ENCODE measurements at places on chromosomes 16 and 17.

- no peak for DNase-seq
Observed at GRCh38 chr16:26344240-26344776, 652.5 kb downstream of the HS3ST4 start.

GRCh38 chr17:79993390-79994227, 42.1 kb downstream of the TBC1D16 start:
- DNase-seq = peak; percentile 35

GRCh38 chr17:39678340-39679116, 9.3 kb downstream of the PGAP3 start:
- DNase-seq = no peak

GRCh38 chr16:22190776-22191531, 15.1 kb upstream of the EEF2K start:
- DNase-seq = peak; percentile 99

GRCh38 chr17:43471585-43472160, 12.1 kb upstream of the DHX8 start:
- no peak for DNase-seq

- DNase-seq = no peak
Observed at GRCh38 chr16:55834049-55834448, 1.2 kb upstream of the CES1 start.

- DNase-seq = no peak
Observed at GRCh38 chr17:38579083-38579480, 26.7 kb downstream of the SRCIN1 start.

GRCh38 chr17:43967251-43967875, 13.6 kb upstream of the PYY start:
- no peak for DNase-seq

GRCh38 chr17:55452139-55452790, 30.6 kb upstream of the MMD start:
- DNase-seq = no peak

- DNase-seq = no peak
Observed at GRCh38 chr16:13957197-13958078, 37.5 kb downstream of the ERCC4 start.

DNA sequence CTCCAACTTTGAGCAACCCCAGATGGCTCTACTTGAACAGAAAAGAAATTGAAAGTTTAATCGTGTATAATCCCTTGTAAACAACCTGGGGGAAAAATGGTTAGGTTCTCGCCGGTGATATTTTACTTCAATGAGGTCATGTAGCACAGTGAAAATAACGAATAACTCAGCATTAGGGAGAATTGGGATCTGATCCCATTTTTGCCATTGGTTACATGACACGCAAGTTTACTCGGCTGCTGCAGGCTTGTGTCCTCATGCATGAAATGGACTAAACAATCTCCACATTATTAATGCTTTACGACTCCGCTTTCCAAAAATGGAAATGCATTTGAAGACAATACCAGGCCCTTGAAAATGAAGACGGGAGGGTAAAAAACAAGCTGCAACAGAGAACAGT, 45.5 kb upstream of the LRRC37A3 start:
- DNase-seq = no peak

DNA sequence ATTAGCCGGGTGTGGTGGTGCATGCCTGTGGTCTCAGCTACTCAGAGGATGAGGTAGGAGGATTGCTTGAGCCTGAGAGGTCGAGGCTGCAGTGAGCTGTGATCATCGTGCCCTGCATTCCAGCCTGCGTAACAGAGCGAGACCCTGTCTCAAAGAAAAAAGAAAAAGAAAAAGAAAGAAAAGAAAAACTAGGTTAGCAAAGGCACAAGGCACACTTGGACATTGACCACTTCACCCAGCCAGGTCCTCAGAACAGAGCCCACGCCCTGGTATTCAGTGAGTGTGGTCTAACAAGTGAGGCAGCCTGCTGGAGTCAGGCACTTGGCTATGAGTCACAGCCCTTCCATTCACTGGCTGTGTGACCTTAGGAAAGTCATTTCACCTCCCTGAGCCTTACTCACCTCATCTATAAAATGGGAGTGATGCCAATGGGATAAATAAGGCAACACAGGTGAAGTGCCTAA, 10.4 kb downstream of the MILR1 start:
- no peak for DNase-seq

- DNase-seq = no peak
Observed at GRCh38 chr17:58325289-58325726, 3.3 kb downstream of the TSPOAP1 start.

GRCh38 chr17:76917829-76918228, 49.6 kb downstream of the MGAT5B start:
- no peak for DNase-seq

- DNase-seq = no peak
Observed at GRCh38 chr16:77307426-77308162, 108.4 kb downstream of the SYCE1L start.

GRCh38 chr16:525520-526180, 1.9 kb upstream of the CAPN15 start:
- DNase-seq = peak; percentile 72

DNA sequence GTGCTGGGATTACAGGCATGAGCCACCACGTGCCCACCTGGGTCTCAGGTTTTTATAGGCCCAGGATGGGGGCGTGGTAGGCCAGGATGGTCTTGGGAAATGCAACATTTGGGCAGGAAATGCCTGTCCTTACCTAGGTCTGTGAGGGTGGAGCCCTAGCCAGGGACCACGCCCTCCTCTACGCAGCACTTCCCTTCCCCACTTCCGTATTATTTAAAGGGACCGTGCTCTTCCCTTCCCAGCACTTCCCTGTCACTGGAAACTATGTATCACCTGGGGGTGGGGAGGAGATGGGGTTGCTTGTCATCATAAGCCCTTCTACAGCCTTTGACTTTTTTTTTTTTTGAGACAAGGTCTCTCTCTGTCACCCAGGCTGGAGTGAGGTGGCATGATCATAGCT, 238.9 kb upstream of the NLRP1 start:
- DNase-seq = no peak

- DNase-seq = no peak
Observed at GRCh38 chr16:12390074-12390605, 413.5 kb downstream of the CPPED1 start.

GRCh38 chr16:85982563-85982939, 83.6 kb downstream of the IRF8 start:
- no peak for DNase-seq

DNA sequence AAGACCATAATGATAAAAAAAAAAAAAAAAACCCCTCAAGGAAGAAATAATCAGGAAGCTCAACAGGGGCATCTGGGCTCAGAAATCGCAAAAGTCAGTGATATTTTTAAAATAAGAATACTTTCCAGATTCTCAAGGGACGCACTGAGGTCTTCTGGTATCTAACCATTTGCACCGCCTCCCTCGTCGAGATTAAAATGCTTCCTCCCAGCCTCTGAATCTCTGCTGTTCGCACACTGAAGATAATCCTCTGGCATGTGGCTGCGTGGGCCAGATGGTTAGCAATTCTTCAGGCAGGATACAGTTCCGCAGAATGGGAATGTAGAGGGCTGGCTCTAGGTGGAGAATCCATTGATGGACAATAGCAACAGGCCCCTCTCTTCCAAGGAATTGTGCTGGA, 211.7 kb upstream of the CDH5 start:
- no peak for DNase-seq

GRCh38 chr17:41910701-41911391, 7.9 kb downstream of the ACLY start:
- no peak for DNase-seq

DNA sequence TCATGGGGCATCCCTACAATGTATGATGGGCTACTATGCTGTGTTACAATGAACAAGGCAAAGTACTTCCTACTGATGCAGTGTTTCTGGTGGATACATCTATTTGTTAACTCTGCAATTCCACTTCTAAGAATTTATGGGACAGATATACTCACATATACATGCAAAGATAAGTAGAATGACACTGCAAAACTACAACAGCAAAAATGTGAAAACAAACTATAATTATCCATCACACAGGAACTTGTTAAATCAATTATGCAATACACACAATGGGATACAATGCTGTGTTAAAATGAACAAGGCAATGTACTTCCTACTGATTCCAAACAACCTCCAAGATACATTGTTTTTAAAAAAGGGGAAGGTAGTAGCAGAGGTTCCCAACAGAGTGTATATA, 3.2 kb downstream of the DDX52 start:
- DNase-seq = no peak

DNA sequence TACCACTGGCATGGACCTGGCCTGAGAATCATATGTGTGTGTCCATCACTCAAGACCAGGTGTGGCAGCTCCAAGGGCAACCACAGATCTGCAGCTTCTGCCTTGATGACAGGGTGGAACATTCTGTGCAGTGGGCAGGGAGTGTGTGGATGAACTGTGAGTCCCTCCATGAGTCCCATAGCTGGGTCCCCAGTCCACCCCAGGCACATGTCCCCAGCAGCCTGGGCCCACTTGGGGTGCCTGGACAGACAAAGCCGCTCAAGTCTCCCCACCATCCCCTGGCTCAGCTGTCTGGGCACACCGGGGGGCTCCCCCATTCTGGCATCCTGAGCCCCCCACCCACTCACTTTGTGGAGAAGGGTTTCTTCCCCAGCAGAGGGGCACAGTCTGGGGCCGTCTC, 4.6 kb upstream of the KRT16 start:
- no peak for DNase-seq

DNA sequence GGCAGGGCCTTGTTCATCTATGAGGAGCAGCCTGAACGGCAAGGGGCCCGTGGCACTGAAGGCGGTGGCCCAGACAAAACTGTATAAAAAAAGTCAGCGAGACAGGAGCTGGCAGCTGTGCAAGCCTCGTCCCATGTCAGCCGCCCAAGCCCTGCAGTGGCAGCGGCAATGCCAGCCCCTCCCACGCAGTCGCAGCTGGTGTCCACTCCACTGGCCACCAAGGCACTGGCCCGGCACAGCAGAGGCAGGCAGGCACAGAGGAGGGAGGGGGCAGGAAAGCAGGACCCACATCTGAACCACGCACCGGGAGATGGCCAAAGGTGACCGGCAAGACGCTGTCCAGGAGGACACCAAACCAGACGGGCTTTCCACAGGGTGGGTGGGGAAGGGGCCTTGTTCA, 15.9 kb upstream of the C16orf95 start:
- no peak for DNase-seq

- no peak for DNase-seq
Observed at GRCh38 chr17:19263641-19264051, 26.5 kb downstream of the EPN2 start.

- DNase-seq = peak; percentile 82
Observed at GRCh38 chr16:85688586-85689284, at the start of gene GINS2. TSS of gene GINS2 (minus strand) at chr16:85688954. CDS start at chr16:85688898, 56 bp downstream.

DNA sequence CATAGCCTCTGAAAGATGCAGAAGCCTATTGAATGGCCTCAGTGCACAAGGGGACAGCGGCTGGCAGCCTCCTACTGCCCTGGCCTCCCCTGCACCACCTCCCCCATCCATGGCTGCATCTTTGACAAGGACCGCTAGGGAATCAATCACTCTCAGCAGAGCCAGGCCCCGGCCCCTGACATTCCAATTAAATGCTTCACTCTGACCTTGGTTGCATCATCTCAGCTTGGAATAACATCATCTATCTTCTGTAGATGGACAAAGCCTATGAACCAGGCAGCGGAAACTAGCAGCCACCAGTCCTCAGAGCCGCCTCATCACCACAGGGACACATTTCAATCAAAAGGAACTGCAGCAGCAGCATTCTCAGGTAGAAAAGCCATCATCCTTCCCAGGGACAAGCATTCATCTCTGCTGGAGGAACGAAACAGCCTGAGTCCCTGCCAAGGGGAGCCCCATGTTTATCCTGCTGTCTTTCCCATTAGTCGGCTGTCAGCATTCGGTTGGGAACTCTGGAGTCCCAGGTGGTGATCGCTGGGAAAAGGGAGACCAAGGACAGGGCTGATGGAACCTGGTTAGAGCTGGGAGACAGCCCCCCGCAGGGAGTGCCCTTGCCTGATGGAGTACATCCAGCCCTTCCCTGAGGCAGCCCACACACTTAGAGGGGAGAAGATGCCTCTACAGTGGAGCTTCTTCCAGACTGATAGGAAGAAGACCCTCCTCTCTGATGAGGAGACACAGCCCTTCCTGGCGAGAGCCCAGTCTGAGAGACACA, 11.5 kb upstream of the TMEM132E start:
- DNase-seq = no peak

- no peak for DNase-seq
Observed at GRCh38 chr17:40060887-40061608, 1.7 kb upstream of the THRA start.

- no peak for DNase-seq
Observed at GRCh38 chr17:49104511-49105074, 28.0 kb upstream of the B4GALNT2 start.

DNA sequence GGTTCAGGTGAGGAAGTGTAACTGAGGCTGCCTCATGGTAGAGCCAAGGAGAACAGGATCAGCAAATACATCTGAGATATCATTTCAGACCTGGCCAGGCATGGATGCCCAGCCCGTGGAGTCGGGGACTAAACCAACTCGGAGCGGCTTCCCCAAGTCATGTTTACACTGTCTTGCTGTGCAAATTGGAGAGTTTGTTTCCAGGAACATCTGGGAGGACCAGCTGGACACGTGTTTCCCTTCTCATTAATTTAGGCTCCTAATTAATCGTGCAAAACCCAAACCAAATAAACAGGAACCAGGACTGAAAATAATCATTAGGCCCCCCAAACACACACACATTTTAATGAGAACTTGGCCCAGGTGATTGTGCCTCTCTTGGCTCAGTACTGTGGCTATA, 70.9 kb upstream of the SALL1 start:
- no peak for DNase-seq

DNA sequence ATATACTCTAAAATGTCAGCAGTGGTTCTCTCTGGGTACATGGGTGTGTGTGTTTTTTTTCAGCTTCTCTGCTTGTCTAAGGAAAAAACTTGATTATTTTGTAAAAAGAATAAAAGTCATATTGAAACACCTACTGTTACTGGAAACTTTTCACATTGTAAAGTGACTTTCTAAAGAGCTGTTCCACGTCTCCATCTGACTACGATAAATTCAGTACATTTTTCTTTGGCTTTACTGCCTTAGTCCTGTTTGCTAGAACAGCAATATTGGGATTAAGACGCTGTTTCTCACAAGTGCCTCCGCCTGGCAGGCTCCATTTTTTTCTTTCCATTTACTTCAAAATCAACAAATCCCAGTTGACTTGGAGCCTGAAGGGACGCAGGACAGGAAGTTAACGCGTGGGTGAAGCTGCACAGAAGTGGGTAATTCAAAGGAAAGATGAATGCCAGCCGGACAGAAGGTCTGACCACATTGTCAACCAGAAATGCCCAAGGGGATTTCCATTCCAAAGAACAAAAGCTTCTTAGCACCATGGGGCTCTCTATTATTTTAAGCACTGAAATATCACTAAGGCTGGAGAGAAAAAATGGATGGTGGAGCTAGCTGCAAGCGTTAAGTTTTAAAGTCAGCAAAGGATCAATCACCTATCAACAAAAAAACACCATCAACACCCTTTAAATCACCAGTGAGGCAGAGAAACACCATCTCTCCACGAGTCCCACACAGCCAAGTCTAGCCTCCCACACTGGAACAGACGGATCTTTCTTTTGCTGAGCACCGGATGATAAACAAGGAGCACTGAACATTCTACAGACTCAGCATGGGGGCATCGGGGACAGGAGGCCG, 8.4 kb downstream of the GLOD4 start:
- no peak for DNase-seq

GRCh38 chr17:39735882-39736281, 1.9 kb upstream of the GRB7 start:
- DNase-seq = no peak

- no peak for DNase-seq
Observed at GRCh38 chr16:89431158-89431584, 59.2 kb downstream of the ANKRD11 start.

- DNase-seq = peak; percentile 38
Observed at GRCh38 chr16:10949424-10949970, 5.1 kb downstream of the CLEC16A start.

- no peak for DNase-seq
Observed at GRCh38 chr16:47460359-47460710, 528 bp downstream of the ITFG1 start.
